ENCODE measurements at places on chromosomes 13 and 19. TPM values are rescaled to one million over a fixed set of nuclear protein-coding genes. Genes with fewer than 3 reads are reported as not detected.
A peak's percentile ranks its signal among the peaks of the same experiment; 100 is the strongest.

DNA sequence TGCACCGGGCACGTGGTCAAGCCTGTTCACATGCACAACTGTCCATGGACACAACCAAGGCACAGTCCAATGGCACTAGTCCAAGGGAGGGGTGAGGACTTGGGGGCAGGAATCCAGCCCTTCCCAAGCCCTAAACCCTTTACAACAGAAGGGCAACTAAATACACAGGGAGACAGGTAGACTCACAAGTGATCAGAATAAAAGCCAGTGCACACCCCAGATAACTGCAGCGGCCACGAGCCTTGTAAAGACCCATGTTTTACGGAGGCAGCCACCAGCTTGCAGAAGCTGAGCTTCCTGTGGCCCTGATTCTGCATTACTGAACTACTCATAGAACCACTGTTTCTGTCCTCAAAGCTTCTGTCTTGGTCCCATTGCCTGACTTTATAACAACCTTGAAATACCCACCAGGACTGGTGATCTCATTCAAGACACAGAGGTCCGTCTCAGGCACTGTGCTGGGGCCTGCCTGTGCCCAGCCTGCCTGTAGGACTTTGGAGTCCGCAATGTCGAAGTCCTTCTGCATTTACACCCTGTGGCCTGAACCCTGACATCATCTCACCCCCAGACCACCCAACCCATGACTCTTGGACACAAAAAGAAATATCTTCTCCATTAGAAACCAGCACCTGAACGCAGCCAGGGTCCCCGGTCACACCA is 181.2 kb downstream of the COL4A1 start:
- DNase-seq: no peak

GRCh38 chr13:41652735-41653361 is 195.5 kb downstream of the RGCC start:
- DNase-seq: peak; percentile 33

- no peak for DNase-seq
Observed at GRCh38 chr19:15320116-15320515, 12.2 kb downstream of the BRD4 start.

DNA sequence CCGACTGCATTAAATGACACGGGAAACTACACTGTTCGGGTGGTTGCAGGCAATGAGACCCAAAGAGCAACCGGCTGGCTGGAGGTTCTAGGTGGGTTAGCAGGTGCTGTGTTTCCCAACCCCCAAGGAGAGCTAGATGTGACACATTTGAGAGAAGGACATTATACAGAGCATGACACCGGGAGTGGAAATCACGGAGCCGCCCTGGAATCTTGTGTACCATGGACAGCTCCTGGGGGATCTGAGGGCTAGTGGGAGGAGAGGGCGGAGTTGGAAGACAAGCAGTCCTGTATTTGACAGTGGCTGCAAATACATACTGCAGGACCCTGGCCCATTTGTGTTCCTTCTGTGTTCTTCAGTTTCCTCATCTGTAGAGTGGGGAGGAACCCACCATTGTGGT is 2.3 kb downstream of the CEACAM18 start:
- DNase-seq: peak; percentile 43

GRCh38 chr19:45428384-45429231 is 4.9 kb upstream of the ERCC1 start:
- peak; percentile 50 for DNase-seq

DNA sequence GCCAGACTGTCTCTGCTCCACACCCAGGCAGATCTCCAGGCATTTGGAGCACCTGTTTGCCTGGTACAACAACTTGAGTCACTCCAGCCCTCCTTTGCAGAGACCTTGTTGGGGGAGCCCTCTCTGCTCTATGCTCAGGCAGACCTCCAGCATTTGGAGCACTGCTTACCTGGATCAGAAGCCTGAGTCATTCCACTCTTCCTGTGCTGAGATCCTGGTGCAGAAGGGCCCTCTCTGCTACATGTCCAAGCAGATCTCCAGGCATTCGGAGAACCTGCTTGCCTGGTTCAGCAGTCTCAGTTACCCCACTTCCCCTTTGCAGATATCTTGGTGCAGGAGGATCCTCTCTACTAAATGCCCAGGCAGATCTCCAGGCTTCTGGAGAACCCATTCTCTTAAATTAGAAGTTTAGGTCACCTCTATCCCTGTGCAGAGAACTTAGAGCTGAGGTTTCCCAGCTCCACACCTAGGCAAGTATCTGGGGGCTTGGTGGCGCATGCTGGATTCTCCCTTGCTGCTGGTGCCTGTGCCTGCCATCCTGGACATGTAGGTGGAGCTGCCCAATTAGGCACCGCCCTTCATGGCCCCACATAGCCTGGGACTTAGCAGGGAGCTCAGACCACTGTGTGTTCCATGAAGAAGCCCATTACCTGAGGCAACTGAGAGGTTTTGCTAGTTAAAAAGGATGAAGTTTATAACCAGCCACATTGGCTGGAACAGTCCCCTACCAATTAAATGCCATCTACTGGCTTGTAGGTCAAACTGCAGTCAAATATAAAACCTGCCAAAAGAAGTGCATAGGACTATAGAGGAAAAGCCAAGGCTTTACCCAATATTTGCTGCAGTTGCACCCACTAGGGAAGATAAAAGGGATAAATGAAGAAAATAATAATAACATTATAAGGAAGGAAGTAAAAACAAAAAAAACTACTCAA is 97.6 kb upstream of the SLITRK6 start:
- no peak for DNase-seq

DNA sequence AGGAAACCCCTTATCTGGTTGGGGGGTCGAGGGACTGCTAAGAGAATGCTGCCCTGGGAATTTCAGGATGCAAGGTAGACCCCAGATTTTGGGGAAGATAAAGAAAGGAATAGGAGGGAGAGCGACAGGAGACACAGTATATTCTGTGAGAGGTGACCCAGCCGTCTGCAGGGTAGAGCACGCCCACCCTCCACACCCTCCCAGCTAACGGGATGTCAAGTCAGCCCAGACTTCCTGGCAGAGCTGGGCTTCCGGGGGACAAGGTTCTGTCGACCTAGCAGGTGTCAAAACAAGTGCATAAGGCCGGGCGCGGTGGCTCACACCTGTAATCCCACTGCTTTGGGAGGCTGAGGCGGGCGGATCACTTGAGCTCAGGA is 695 bp upstream of the PRR36 start:
- DNase-seq: no peak

DNA sequence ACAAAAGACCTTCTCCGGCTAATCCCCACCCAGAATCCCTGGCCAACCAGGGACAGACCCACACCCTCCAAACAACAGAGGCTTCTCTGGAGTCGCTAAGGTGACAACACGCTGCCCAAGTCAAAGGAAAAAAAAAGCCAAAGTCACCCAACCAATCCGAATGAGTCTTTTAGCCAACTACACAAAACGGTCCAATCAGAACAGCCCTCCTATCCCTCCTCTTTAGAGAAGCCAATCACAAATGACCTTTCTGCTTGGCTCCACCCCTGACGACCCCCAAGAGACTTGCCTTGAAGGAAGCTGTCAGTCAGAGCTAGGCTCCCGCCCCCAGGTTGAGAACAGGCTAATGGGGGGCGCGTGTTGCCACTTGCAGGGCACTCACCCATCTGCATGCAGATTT is 6.6 kb upstream of the FBXW9 start:
- DNase-seq: peak; percentile 17

DNA sequence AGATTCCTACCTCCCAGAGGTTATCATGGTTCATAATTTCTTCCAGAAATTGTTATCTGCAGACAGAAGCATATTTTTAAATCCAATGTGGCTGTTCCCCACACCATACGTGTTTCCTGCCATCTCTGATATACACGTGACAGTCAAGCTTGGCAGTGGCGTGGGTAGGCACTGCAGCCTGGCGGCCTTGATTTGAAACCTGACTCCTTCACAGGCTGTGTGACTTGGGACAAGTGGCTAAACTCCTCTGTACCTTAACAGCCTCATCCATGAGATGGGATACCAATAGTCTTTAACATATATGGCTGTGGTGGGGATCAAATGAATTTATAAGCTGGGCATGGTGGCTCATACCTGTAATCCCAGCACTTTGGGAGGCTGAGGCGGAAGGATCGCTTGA is 33.2 kb downstream of the DPF1 start:
- no peak for DNase-seq

DNA sequence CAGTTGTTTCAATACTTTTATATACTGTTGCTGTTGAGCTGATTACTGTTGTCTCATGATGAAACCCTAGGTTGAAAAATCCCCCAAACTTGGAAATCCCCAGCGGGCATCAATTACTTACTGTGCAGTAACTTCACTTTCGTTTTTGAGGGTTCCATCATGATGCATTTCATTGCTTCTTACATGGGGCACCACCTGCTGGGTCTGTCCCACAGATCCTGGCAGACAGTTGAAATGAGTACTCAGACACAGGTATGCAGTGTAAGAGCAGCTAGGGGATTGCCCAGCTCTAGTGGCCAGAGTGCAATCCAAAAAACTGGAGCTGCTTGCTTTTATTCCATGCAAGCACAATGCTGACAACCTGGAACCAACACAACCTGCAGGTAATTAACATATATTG is 132.5 kb upstream of the ZNF91 start:
- peak; percentile 22 for DNase-seq

GRCh38 chr13:51244637-51245405 is 22.6 kb downstream of the FAM124A start:
- no peak for DNase-seq

GRCh38 chr19:7426986-7427385 is 61.8 kb downstream of the PEX11G start:
- peak; percentile 61 for DNase-seq

DNA sequence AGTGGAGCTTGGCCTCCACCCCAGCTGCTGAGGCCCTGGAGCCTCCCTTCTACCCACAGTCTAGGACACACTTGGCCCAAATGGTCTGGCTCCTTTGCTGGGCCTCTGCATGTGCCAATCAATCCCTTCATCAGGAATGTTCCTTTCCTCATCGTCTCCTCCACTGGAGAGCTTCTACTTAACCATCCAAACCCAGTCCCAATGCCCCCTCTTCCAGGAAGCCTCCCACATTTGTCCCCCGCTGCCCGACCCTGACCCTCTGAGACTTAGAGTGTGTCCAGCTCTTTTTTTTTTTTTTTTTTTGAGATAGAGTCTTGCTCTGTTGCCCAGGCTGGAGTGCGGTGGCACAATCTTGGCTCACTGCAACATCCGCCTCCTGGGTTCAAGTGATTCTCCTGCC is 2.5 kb downstream of the DUS3L start:
- DNase-seq: no peak

- no peak for DNase-seq
Observed at GRCh38 chr19:31347828-31348392, 1.3 kb downstream of the TSHZ3 start.

DNA sequence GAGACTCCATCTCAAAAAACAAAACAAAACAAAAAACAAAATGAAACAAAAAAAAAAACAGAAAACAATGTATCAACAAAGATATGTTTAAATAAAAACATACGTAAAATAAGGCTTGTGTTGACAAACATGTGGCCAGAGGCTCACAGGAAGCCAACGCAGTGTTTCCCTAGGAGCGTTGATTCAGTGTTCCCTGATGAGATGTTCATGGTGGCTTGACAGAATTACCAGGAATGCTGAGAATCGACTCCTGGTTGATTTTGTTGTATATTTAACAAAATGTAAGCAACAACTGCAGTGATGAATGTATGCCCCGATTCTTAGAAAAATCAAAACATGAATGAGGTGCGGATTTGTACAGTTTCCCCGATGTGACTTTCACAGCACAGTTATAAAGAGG is 8.9 kb upstream of the ZNF787 start:
- no peak for DNase-seq

DNA sequence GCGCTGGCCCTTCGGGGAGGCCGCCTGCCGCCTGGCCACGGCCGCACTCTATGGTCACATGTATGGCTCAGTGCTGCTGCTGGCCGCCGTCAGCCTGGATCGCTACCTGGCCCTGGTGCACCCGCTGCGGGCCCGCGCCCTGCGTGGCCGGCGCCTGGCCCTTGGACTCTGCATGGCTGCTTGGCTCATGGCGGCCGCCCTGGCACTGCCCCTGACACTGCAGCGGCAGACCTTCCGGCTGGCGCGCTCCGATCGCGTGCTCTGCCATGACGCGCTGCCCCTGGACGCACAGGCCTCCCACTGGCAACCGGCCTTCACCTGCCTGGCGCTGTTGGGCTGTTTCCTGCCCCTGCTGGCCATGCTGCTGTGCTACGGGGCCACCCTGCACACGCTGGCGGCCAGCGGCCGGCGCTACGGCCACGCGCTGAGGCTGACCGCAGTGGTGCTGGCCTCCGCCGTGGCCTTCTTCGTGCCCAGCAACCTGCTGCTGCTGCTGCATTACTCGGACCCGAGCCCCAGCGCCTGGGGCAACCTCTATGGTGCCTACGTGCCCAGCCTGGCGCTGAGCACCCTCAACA is 1.2 kb downstream of the F2RL3 start:
- DNase-seq: no peak

DNA sequence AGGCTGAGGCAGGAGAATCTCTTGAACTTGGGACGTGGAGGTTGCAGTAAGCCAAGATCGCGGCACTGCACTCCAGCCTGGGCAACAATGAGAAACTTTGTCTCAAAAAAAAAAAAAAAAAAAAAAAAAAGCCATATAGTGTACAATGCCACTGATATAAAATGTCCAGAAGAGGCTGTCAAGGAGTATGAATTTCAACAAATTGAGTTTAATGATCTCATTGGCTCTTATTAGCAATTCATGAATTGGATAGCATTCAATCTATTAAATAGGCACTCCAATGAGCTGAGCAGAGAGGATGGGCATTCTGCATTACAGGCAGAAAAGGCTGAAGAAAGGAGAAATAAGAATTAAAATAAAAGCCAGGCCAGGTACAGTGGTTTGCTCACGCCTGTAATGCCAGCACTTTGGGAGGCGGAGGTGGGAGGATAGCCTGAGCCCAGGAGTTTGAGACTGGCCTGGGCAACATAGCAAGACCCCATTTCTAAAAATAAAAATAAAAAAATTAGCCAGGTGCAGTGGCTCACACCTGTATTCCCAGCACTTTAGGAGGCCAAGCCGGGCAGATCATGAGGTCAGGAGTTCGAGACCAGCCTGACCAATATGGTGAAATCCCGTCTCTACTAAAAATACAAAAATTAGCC is 757 bp upstream of the LMNB2 start:
- no peak for DNase-seq

- peak; percentile 63 for DNase-seq
Observed at GRCh38 chr19:10074153-10074552, 12.0 kb upstream of the SHFL start.

GRCh38 chr13:44206434-44206833 is 167.2 kb upstream of the SERP2 start:
- no peak for DNase-seq

CCNE1 gene
- 29.7 TPM for total RNA-seq

MEX3D gene
- 6.1 TPM for total RNA-seq

MYH14 gene
- total RNA-seq: not detected

ZNF433 gene
- total RNA-seq: 0.33 TPM

SHANK1 gene
- total RNA-seq: not detected

FOSB gene
- 5.9 TPM for total RNA-seq

STOML3 gene
- total RNA-seq: not detected

Measured in activated CD4-positive, alpha-beta memory T cell treated with anti-CD3 and anti-CD28 coated beads for 36 hours (primary cell).